ENCODE measurements at places on chromosomes 4 and X.

DNA sequence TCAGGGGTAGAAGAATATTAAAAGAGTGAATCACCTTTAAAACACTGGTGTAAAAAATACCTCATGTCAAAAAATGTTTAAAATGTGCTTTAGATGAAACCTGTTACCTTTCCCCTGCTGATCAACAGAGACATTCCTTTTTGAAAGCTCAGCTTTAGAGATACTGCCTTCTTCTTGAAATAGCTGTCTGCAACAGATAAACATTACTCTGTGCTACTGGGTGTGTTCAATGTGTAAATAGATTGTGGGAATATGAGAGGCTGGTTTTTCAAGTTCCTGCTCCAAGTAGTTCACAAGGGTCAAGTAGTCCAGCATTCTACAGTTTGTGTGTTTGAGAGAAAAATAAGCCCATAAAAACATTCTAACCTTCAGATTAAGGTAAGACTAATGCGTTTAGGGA, at the start of gene SYTL5:
TSS of gene SYTL5 (plus strand) at position 263 of the 400 bp plus-strand sequence. CDS start 27,337 bp downstream, outside the sequence.
- DNase-seq = no peak

DNA sequence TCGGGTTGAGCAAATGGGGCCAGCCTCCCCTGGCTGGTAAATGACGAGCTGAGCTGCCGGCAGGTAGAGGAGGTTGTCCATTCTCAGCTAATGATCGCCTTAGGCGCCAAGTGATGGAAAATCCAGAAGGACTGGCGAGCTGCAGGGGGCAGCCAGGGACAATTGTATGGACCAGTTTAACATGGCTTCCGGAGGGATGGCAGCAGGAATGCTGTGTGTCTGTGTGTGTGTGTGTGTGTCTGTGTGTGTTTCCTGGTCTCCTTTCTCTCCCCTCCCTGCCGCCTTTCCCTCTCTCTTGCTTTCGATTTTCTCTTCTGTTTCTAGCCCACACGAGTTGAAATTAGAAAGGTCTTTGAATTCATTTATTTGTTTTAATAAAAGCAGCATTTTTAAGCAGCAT, 45.2 kb upstream of the BCOR start:
- DNase-seq = no peak

DNA sequence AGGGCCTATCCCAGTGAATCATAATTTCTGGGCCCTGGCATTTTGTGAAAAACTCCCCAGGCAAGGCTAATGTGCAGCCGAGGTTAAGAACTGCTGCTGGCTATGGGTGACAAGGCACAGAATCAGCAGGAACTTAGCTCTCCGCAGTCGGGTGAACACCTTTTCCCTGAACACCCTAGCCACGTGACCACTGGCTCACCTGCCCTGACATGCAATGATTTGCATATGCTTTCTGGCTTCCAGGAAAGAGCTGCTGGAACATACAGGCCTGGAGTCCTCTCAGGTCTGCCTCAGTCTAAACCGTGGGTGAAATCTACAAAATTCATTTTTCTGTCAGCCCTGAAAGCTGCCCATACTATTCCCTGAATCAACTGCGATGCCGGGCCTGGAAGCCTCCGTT, 56.6 kb downstream of the ZNF827 start:
- DNase-seq = no peak

DNA sequence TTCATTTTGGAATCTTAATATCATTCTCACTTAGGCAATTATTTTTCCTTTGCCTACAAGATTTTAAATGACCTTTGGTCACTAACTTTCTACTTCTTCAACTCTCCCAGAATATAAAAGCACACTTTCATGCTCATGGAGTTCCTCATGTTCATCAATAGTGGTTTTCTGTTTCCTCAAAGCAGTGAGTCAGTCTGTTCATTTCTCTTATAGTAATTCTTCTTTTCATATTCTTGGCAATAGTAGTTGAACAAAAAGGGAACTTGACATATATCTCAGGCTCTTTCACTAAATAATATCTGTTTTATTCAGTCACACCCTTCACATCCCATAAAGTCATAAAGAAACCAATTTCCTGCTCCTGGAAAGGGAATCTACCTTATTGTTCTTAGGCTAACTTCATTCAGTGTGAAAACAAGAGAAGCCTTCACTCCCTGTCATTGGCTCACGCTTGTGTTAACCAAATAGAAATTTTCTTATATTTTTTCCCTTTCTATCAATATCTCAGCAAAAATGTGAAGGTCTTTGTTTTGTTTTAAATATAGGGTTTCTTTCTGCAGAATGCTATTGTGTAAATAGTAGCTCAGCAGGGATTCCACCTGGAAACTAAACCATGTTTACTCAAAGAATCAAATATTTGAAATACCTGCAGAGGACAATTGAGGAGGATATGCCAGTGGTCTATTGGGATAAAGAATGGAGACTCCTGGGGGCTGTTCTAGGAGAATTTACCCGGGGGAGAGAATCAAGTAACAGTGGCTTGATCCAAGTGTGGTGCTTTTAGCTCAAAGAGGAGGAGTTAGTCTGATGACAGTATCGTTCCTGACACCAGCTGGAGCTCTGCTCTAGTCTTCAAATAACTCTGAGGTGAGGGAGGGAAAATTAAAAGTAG, 13.4 kb upstream of the TNIP3 start:
- DNase-seq = no peak

GRCh38 chrX:131047180-131047579, 11.0 kb upstream of the ARHGAP36 start:
- no peak for DNase-seq

DNA sequence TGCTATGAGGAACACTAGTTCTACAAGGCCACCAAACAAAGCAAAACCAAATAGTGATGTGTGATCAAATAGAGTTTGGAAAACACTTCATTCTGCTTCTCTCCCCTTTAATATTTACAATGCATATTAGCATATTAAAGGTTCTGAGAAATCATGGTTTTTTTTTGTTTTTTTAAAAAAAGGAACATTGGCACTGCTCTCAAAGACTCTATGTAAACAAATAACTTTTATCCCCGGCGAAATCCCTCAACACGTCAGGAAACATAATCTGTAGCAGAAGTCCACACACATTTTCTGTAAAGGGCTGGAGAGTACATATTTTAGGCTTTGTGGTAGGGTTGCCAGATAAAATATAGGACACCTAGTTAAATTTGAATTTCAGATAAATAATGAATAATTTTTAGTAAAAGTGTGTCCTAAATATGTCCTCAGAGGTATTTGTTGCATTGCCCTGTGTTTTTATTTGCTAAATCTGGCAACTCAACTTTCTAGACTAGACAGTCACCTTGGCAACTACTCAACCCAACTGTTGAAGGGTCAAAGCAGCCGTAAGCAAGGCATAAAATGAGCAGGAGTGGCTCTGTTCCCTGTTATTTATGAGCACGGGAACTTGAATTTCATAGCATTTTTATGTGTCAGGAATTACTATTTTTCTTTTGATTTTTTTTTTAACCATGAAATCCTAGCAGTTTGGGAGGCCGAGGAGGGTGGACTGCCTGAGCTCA, 8.6 kb downstream of the SPATA4 start:
- DNase-seq = no peak

Measured in stimulated activated CD8-positive, alpha-beta memory T cell treated with anti-CD3 and anti-CD28 coated beads, Interleukin-7, amount 100 ng/mL, for 1 hour (primary cell).